CD4-positive, alpha-beta T cell treated with Interleukin-17A for 4 hours (primary cell): ENCODE measurements at places on chromosomes 6 and 20.

- no peak for DNase-seq
These were observed 13.1 kb upstream of the RSPO4 start for GRCh38 chr20:1015181-1015580.

DNA sequence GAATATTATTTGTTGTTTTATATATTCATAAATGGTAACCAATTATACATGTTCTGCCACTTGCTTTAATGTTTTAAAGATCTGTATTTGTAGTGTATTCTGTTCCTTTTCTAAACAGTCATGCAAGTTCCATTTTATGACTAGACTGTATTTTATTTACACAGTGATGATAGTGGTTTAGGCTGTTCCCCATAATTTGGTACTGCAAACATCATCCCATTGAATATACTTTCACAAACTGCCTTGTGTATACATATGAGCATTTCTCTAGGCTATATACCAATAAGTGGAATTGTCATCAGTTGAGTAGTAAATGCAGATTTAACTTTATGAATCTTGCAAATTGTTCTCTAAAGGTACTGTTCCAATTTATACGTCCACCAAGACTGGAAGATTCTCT, 738.0 kb downstream of the EPHA7 start:
- DNase-seq, result no peak

- DNase-seq, result peak; percentile 18
These were observed 78.7 kb upstream of the PHACTR3 start for GRCh38 chr20:59525500-59526241.

GRCh38 chr6:113695516-113695915, 161.6 kb upstream of the MARCKS start:
- DNase-seq, result no peak

DNA sequence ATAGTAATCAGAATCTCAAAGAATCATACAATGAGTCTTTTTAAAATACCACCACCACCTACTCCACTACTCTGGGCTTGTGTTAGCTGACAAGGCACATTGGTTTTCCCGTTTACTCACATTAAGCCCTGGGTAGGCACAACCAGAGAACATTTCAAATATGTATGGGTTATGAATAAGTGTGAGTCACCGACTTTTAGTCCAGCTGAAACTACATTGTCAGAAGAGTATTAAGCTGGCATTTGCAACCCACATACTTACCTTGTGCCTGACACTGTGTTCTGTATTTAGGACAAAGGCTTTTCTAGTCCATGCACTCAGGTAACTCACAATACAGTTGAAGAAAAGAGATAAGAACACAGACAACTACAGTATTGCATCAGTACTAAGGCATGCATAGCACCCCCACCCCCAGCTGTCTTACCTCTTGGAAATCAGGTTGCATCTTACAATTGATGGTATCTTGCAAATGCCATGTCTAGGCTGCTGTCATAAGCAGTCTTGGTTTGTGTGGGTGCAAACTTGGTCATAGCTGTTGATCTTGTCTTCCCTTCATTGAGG, 40.3 kb upstream of the AHI1 start:
- peak; percentile 4 for DNase-seq

GRCh38 chr20:15942130-15942529, 631.1 kb downstream of the KIF16B start:
- no peak for DNase-seq

- DNase-seq, result no peak
These were observed 60.7 kb downstream of the SIM1 start for GRCh38 chr6:100404051-100404450.

GRCh38 chr6:137084865-137085617, 40.3 kb upstream of the IL20RA start:
- no peak for DNase-seq

- no peak for DNase-seq
These were observed 41.0 kb downstream of the TRAM2 start for GRCh38 chr6:52535711-52536423.

DNA sequence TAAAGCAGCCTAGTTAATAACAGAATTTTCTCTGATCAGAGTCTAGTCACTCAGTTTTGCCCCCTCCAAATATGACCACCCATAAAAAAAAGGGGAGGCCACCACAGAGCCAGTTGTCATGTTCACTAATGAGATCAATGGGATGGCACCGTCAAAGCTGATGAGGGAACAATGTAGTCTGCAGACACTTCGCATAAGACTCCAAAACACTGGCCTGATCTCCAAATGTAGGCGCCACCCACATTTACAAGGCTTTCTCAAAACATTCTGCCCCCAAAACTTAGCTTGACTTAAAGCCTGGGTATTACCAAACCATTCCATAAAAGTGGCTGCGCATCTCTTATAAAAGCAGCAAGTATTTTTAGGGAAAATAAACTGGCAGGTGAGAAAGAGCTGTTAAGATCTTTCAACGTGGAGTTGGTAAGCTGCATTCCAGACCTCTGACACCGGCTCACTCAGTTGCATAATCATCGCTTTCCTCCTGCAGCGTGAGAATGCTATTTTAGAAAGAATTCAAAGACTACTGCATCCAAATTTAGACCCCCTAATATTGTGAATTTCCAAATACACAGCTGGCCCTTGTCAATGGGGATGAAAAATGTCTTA, 59.3 kb downstream of the TBC1D7 start:
- no peak for DNase-seq

- DNase-seq, result no peak
These were observed 41.2 kb downstream of the PDSS2 start for GRCh38 chr6:107418118-107418517.

DNA sequence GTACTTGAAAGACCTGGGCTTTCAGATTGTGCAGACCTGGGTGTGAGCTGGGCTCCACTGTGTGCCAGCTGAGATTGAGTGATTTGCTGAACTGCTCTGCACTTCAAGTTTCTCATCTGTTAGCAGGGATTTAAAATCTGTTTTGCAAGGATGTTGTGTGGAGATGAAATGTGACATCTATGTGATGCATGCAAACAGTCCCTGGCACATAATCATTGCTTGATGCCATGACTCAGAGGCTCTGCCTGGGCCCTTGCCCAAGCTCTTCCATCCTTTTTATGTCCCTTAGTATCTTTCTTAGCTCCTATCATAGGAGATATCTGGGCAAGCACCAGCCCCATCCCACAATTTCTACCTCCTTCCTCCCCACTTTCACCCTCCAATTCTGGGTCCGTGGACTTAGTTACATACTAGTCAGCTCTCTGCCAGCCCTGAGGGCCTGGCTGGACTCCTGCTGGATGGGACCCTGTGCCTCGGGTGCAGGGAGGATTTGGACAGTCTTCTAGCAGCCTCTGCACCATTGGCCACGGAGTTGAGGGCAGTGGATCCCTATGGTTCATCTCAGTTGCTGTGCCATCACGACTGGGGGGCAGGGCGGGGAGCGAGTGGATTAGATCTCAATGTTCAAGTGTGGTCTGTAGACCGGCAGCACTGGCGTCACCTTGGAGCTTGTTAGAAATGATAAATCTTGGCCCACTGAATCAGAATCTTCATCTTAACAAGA, 103.6 kb downstream of the MAP3K7 start:
- no peak for DNase-seq

GRCh38 chr20:18571578-18571977, 4.3 kb downstream of the SMIM26 start:
- DNase-seq, result no peak

DNA sequence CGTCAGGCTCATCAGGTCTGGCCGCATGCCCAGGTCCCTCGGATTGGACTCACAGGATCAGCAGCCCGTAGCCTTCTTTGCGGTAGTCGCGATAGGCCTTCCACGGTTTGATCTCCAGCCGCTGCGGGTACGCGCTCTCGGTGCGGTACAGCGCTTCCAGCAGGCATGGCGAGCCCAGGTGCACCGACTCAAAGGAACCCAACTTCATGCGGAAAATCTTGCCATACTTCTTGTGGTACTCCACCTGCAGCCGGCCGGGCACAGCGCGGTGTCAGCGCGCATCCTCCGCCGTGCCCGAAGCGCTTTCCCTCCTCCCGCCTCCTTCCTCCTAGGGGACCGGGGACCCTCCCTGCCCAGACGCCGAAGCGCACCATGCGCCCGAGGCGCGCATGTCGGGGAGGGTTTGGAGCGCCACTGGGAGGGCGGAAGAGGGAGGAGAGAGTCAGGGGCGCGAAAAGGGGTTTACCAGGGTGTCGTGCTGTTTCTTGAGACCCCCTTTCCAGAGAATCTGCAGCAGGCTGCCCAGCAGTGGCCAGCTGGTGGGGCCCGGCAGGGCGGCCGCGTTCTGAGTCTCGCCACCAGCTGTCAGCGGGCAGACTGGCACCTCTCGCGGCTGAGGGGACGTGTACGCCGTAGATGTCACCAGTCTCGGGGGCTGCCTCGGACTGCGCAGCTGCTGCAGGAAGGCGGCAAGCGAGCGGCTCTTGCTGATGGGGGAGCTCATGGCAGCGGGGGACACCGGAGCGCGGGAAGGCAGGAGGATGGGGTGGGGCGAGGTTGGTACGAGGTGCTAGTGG, 732 bp downstream of the CYP24A1 start:
- DNase-seq, result no peak

- DNase-seq, result peak; percentile 61
These were observed 909 bp downstream of the CPNE1 start for GRCh38 chr20:35663516-35664465.

- DNase-seq, result no peak
These were observed 184.2 kb downstream of the DHX35 start for GRCh38 chr20:39146394-39146793.

- DNase-seq, result no peak
These were observed 51.9 kb upstream of the PTPRK start for GRCh38 chr6:128572294-128572693.

DNA sequence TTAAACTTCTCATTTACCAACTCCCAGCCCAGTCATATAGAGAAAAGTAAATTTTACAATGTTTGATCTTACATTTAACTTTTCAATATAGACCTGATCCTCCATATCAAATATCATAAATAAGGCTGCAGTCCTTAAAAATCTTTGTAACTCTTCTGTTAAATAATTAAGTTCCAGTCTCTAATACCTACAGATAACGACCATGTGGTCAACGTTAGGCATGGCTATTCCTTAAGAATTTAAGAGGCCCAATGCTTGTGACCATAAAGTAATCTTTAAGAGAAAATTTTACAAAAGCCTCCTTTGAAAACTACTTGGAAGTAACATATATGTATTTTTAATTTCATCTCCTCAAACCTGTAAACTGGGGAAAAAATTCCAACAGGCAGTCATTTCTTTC, 1.6 kb downstream of the FBXO5 start:
- no peak for DNase-seq

- no peak for DNase-seq
These were observed 115.5 kb downstream of the REV3L start for GRCh38 chr6:111367393-111368088.

DNA sequence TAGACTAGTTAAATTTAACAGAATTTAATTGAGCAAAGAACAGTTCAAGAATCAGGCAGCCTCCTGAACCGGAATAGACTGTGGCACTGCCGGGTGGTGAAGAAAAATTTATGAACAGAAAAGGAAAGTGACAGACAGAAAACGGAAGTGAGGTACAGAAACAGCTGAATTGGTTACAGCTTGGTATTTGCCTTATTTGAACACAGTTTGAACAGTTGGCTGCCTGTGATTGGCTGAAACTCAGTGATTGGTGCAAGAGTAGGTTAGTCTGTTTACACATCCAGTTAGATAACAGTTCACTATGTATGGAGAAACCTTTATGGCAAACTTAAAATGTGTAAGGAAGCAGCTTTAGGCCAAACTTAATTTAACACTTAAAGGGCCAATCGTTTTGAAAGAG, 116.0 kb upstream of the CITED2 start:
- DNase-seq, result no peak

- no peak for DNase-seq
These were observed 53.7 kb upstream of the STX16 start for GRCh38 chr20:58597249-58597891.

GRCh38 chr6:40426346-40427066, 160.7 kb downstream of the LRFN2 start:
- DNase-seq, result no peak

- DNase-seq, result no peak
These were observed 977.0 kb downstream of the TFAP2A start for GRCh38 chr6:9437836-9438235.

DNA sequence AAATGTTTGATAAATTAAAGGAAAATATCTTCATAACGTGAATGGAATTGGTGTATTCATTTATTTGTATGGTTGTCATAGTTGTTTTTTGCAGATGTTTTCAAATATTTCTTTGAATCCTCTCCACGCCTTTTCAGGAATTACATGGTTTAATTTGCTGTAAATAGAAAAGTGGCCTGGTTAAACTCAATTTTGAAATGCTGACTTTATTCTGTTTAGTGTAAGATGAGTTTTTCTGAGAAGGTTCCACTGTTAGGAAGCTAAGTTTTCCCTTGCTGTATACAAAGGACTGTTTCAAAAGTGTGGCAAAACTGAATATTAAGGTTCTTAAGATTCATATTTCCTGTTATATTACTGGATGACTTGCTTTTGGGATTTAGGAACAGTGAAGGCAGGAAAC, 503 bp upstream of the ZC2HC1B start:
- DNase-seq, result no peak

GRCh38 chr6:31576897-31577578, 1.7 kb downstream of the TNF start:
- DNase-seq, result peak; percentile 57

DNA sequence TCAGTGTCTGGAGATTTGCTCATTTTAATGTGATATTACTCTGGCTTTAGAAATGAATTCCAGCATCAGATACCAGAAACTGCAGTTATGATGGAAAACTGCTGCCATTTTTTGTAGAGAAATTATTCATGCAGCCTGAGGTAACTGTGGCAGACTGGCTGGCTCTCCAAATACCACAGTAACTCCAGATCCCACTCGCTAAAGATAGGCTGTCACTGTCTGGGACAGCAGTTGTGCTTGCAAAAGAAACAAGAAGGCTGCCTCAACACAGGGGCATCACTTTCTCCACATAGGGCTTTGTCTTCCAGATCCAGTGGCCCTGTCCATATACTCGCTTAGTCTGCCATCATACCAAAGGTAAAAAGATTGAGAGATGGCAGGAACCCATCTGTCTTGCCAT, 52.7 kb downstream of the FAM184A start:
- no peak for DNase-seq

DNA sequence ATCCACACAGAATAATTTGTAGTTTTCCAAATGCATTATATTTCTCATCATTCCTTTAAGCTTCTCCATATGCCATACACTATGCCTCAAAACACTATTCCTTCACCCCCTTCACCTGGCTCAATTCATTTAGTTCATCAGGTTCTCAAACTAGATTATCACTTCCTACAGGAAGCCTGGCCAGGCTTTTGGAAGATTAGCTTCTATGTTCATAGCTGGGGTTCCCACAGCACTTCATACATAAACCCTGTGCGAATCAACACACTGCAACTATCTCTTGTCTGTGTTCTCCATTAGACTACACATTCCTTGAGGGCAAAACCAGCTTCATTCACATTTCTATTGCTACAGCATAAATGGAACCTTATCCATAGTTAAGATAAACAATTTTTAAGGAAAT, 40.5 kb upstream of the PLN start:
- no peak for DNase-seq

- no peak for DNase-seq
These were observed 17.1 kb upstream of the HIVEP1 start for GRCh38 chr6:11994875-11995461.
